Suprapubic skin (tissue), 4 donors: ENCODE measurements at places on chromosomes 7 and 10. TPM values are rescaled to one million over a fixed set of nuclear protein-coding genes. Genes with fewer than 3 reads are reported as not detected.

- H3K4me3 ChIP-seq: no peak overlapping the region
- no peaks in the 10 kb centered on the region for H3K27me3 ChIP-seq
- H3K4me1 ChIP-seq: no peaks in the 10 kb centered on the region
Measured at GRCh38 chr7:74598558-74598957, 59.0 kb upstream of the GTF2I start.

DNA sequence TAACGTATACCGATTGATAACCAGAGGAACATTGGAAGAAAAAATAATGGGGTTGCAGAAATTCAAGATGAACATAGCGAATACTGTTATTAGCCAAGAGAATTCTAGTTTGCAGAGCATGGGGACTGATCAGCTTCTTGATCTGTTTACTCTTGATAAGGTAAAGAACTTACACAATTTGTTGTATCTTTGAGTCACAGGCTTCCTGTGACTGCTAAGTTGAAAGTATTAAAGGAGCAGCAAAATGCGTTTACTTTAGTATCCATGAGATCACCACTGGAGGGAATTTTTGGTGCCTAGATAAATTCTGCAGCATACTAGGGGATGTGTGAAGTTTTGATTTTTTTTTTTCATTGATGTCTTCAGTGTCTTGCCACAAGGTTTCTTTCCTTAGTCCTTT lies 103.6 kb downstream of the BTAF1 start:
- H3K27ac ChIP-seq: no peak overlapping the region
- no peak overlapping the region for H3K4me3 ChIP-seq
- no peak for DNase-seq
- no peaks in the 10 kb centered on the region for H3K4me1 ChIP-seq
- no peaks in the 10 kb centered on the region for H3K27me3 ChIP-seq

DNA sequence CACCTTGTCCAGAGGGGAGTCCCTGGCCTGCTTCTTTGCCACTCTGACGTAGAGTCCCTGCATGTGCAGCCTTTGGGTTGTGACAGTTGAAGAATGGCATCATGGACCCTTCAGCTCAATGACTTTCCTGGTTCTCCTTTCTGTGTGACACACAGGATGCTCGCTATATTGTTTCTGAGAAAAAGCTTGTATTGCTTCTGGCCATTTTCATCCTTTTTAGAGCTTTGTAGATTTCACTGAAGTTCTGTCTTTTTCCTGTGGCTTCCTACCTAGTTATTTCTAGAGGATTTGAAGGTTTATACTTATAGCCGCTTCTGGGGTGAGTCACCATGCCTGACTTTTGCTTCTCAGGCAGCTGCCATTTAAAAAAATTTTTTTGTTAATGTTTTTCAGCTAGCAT lies 27.0 kb downstream of the SND1 start:
- H3K27ac ChIP-seq: no peak overlapping the region
- no peaks in the 10 kb centered on the region for H3K27me3 ChIP-seq
- no peak overlapping the region for H3K4me3 ChIP-seq
- no peaks in the 10 kb centered on the region for H3K36me3 ChIP-seq

Gene PTF1A
- total RNA-seq: not detected

Gene TWIST1
- 10.3 TPM for total RNA-seq

Gene FAM25G
- 31.5 TPM for total RNA-seq
